Spinal cord (tissue), 10 donors: ENCODE measurements at places on chromosomes 2 and 18. TPM values are rescaled to one million over a fixed set of nuclear protein-coding genes. Genes with fewer than 3 reads are reported as not detected.
A peak's percentile ranks its signal among the peaks of the same experiment; 100 is the strongest.

The LIMS3 gene
- total RNA-seq = 6.9 TPM

The TBR1 gene
- total RNA-seq = 0.10 TPM

The LDLRAD4 gene
- 43.9 TPM for total RNA-seq

The SH3RF3 gene
- 4.8 TPM for total RNA-seq

The DOCK10 gene
- total RNA-seq = 44.4 TPM

The MYO5B gene
- 5.9 TPM for total RNA-seq

DNA sequence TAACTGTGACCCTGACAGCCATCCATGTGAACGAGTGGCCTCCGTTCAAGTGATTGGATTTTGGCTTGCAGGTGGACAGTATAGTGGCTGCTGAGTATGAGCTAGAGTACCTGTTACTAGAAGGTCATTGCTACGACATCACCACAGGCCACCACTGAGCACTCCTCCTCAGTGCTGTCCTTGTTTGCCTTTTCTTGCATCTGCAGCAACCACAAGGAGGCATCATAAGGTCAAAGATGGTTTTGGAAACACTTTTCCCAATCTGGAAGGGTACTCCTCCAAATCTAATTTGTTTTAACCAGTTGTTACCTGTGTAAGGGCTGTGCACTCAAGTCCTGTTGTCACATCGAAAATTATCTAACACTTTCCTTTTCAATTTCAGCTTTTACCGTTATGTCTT is 81.2 kb downstream of the UGGT1 start:
- H3K4me3 ChIP-seq = no peak overlapping the region
- no peaks in the 10 kb centered on the region for H3K4me1 ChIP-seq
- peaks cover 13% of the 10 kb centered on the region for H3K36me3 ChIP-seq

- DNase-seq = no peak
- no peaks in the 10 kb centered on the region for H3K36me3 ChIP-seq
- no peak overlapping the region for H3K27ac ChIP-seq
- no peak overlapping the region for H3K4me3 ChIP-seq
- no peaks in the 10 kb centered on the region for H3K27me3 ChIP-seq
These were observed 4.7 kb upstream of the GLS start for GRCh38 chr2:190875891-190876290.

DNA sequence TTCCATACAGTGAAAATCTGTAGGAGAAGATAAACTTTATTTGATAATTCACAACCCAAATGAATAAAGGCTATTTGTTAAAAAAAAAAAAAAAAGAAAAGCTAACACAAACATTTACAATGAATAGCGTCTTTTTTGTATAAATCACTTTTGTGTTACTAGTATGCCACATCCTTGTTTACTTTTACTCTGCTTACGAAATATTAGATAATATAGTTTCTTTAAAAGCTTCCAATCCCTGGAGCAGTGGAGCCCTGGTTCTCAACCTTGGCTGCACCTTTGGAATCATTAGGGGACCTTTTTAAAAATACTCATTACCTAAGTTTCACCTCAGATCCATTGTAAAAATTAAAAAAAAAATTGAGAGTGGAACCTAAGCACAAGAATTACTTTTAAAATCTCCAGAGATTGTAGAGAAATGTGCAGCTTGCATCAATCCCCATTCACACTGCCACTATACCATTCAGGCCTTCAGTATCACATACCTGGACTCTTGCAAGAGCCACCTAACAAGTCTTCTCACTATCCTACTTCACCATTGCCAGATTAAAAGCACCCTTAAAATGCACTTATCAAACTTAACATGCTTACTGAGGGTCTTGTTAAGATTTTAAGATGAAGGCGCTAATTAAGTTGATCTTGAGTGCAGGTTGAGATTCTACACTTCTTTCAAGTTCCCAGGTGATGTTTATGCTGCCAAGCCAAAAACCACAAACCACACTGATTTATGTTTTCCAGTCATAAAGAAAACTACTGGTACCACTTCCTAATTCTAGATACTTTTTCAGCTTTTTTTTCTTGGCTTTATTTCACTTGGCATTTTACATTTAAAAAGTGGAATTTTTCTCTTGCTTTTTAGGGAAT is 59.7 kb upstream of the ZC3H15 start:
- DNase-seq = no peak
- H3K36me3 ChIP-seq = no peaks in the 10 kb centered on the region
- H3K4me3 ChIP-seq = no peak overlapping the region
- H3K4me1 ChIP-seq = no peaks in the 10 kb centered on the region

- no peaks in the 10 kb centered on the region for H3K36me3 ChIP-seq
- no peak overlapping the region for H3K4me3 ChIP-seq
- H3K27ac ChIP-seq = no peak overlapping the region
- no peaks in the 10 kb centered on the region for H3K27me3 ChIP-seq
These were observed 113.4 kb downstream of the PIEZO2 start for GRCh38 chr18:11035814-11036495.

GRCh38 chr2:167144179-167144898 is 256.1 kb downstream of the XIRP2 start:
- H3K4me1 ChIP-seq = no peaks in the 10 kb centered on the region
- no peaks in the 10 kb centered on the region for H3K36me3 ChIP-seq
- H3K27me3 ChIP-seq = no peaks in the 10 kb centered on the region
- no peak overlapping the region for H3K27ac ChIP-seq

GRCh38 chr2:48707466-48707865 is 48.1 kb downstream of the LHCGR start:
- H3K4me1 ChIP-seq = no peaks in the 10 kb centered on the region
- no peak overlapping the region for H3K4me3 ChIP-seq
- H3K36me3 ChIP-seq = no peaks in the 10 kb centered on the region
- no peak overlapping the region for H3K27ac ChIP-seq
- H3K27me3 ChIP-seq = no peaks in the 10 kb centered on the region
- DNase-seq = no peak

DNA sequence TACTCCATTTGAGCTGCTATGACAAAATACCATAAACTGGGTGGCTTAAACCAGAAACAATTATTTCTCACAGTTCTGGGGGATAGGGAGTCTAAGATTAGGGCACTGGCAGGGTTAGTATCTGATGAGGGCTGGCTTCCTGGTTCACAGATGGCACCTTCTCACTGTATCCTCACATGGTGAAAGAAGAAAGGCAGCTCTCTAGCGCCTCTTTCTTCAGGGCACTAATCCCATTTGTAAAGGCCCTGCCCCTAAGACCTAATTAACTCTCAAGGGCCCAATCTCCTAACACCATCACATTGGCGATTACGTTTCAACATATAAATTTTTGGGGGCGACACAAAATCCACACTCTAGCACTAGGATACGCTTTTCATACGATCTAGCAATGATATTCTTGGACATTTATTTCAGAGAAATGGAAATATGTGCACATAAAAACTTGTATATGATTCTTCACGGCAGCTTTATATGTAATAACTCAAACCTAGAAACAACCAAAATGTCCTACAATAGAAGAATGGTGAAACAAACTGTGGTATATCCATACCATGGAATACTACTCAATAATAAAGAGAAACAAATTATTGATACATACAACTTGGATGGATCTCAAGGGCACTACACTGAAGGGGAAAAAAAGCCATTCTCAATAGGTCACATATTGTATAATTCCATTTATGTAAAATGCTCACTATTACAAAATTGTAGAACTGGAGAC is 111.0 kb downstream of the BCL2L11 start:
- H3K4me1 ChIP-seq = peaks cover 4% of the 10 kb centered on the region
- no peak overlapping the region for H3K4me3 ChIP-seq
- no peaks in the 10 kb centered on the region for H3K27me3 ChIP-seq
- no peak for DNase-seq

GRCh38 chr2:37653805-37654378 is 17.6 kb downstream of the CDC42EP3 start:
- peaks cover 8% of the 10 kb centered on the region for H3K4me1 ChIP-seq
- H3K36me3 ChIP-seq = peaks cover 3% of the 10 kb centered on the region
- DNase-seq = no peak
- no peak overlapping the region for H3K4me3 ChIP-seq
- H3K27me3 ChIP-seq = no peaks in the 10 kb centered on the region

GRCh38 chr2:27572998-27573429 is 9.8 kb upstream of the ZNF512 start:
- H3K4me3 ChIP-seq = no peak overlapping the region
- no peaks in the 10 kb centered on the region for H3K27me3 ChIP-seq
- DNase-seq = no peak
- no peaks in the 10 kb centered on the region for H3K36me3 ChIP-seq

- H3K4me3 ChIP-seq = no peak overlapping the region
- no peaks in the 10 kb centered on the region for H3K27me3 ChIP-seq
- H3K4me1 ChIP-seq = peaks cover 6% of the 10 kb centered on the region
These were observed 4.9 kb downstream of the LTBP1 start for GRCh38 chr2:32951672-32952071.

DNA sequence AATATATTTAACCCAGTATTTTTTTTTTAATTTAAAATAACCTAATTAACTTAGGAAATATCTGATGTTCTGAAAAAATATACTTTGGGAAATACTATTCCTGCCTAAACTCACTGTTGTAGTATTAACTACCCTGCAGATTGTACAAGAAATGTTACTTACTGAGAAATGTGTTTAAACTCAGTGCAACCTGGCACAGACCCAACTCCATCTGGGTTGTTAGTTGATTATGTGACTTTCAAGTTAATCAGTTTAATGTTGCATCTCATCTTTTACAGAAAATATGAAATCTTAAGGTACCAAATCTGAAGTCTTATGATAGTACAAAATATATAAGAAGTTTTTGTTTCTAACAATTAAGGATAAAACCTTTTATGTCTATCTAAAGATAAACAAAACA is 27.3 kb downstream of the VAPA start:
- no peaks in the 10 kb centered on the region for H3K4me1 ChIP-seq
- no peak overlapping the region for H3K4me3 ChIP-seq
- H3K27me3 ChIP-seq = no peaks in the 10 kb centered on the region
- DNase-seq = peak; percentile 40

DNA sequence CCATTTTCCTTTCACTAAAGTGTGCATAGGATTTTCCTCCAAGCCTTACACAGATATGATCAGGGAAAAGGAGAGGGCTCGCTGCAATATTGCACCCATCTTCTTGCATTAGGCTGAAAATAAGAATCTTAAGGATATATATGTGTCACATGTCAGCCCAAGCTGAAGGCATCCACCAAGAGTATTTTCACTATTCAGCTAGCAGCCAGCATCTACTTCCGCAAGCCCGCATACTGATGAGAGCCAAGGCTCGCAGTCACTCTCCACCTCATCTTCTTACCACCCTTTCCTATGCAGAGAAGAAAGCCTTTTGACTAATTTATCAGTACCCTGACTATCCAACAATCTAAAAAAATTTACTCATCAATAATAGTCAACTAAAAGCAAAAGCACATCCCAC is 6.1 kb downstream of the TMEM163 start:
- peaks cover 6% of the 10 kb centered on the region for H3K4me1 ChIP-seq
- no peaks in the 10 kb centered on the region for H3K36me3 ChIP-seq
- no peak overlapping the region for H3K4me3 ChIP-seq
- peaks cover 28% of the 10 kb centered on the region for H3K27me3 ChIP-seq
- H3K27ac ChIP-seq = no peak overlapping the region

DNA sequence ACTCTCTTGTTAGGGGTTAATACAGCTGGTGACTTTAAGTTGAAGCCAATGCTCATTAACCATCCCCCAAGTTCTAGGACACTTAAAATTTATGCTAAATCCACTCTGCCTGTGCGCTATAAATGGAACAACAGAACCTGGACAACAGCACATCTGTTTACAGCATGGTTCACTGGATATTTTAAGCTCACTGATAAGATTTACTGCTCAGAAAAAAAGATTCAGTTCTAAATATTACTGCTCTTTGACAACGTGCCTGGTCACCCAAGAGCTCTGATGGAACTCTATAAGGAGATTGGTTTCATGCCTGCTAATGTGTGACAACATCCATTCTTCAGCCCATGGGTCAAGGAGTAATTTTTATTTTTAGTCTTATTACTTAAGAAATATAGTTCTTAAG is 27.5 kb downstream of the RNF103 start:
- DNase-seq = no peak
- no peak overlapping the region for H3K4me3 ChIP-seq
- no peaks in the 10 kb centered on the region for H3K27me3 ChIP-seq
- H3K27ac ChIP-seq = no peak overlapping the region

DNA sequence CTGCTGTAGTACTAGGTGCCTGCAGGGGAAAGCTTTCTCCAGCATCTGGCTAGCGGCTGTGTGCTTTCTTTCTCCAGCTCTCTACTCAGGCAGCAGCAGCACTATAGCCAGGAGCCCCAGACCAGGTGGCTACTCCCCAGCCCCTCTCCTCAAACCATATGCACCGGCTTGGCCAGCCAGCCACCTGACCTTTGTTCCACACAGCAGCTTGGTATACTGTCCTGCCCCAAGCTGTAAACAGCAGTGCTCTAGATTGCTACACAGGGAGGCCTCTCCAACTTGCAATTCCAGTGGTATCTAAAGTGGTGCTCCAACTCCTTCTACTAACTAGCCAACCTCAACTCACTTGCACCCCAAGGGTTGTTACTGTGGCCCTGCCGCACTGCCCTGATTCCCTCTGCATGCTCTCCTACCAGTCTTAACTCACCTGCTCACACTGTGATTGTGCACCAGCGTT is 19.6 kb downstream of the LDAH start:
- no peak overlapping the region for H3K4me3 ChIP-seq
- H3K27me3 ChIP-seq = no peaks in the 10 kb centered on the region
- no peak for DNase-seq
- H3K4me1 ChIP-seq = no peaks in the 10 kb centered on the region
- H3K36me3 ChIP-seq = no peaks in the 10 kb centered on the region
